Hematopoietic multipotent progenitor cell treated with erythropoietin and hydrocortisone succinate and interleukin-3 and kit ligand, for 4 days (in vitro differentiated cells): ENCODE measurements at places on chromosomes 4 and X.
A peak's percentile ranks its signal among the peaks of the same experiment; 100 is the strongest.

- DNase-seq = peak; percentile 53
Observed at GRCh38 chr4:44583393-44583792, 68.0 kb downstream of the YIPF7 start.

DNA sequence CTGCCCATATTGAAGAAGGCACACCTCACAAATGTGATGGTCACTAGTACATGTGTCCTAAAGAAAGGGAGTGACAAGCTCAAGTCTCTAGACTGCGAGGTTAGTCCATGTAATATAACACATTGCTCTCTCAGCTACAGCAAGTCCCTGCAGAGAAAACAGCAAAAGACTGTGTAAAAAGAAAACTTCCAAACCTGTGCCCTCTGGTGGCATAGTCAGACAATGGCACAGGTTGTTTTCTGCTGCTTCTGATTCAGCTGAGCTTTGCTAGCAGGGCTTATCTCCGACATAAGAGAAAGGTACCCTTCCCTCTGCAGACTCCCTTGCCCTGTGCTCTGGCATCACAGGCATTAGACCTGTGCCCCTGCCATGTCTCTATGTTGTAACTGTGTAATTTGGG lies 1.4 kb upstream of the SERPINA7 start:
- DNase-seq = peak; percentile 2

GRCh38 chrX:154409222-154409871 lies at the start of gene DNASE1L1:
Gene DNASE1L1 (minus strand): TSS chrX:154409254. CDS start chrX:154405568, 3,686 bp downstream.
- peak; percentile 91 for DNase-seq

DNA sequence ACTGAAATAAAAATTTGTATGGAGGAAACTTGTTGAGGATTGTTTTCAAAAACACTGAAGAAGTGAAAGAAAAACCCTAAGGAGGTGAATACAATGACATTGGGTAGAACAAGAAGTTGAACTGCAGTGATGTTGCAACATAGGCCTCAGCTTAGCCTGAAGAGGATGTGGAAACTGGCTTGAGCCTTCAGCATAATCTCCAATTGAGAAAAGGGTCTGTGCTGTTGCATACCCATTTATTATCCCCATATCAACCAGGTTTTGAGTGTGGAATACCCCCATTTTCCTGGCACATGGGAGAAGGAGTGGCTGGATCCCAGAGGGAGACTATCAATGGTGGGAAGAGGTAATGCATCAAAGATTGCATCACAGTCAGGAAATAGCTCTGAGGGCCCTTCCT lies 695.0 kb upstream of the HS3ST1 start:
- peak; percentile 51 for DNase-seq

DNA sequence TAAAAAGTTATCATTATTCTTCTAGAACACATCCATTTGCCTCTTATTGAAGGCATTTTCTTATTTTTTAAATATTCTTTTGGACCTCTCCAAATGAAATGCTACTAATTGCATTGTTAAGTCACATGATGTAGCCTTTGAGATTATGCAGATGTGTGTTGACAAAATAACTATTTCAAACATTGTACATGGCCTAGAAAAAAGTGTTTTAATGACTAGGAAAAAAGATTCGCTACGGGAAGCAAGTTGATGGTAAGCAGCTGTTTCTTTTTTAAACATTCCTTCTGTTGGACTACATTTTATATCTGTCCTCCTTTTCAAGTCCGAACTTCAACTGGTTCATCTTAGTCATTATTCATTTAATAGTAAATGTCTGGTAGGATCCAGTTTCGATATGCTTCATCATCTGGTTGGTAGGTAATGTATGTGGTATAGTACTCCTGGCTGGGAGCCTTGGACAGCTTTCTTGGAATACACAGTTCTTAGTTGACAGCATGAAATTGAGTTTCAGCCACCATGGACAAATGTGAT lies 34.3 kb upstream of the GUCY1A1 start:
- DNase-seq = no peak

DNA sequence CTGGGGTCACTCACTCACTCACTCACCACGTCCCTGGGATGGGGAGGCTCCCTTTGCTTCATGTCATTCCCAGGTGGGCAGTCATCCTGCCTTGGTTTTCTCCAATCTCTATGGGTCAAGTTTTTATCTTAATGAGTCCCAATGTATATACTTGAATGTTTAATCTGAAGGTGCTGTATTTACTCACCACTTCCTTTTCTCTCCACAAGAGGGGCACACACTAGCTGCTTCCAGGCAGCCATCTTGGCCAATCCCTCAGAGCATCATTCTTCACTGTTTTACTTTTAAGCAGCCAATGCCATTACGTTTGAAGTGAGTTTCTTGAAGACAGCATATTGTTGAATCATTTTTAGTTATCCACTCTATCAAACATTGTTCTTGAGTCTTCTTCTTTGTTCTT lies 153.4 kb upstream of the ARSJ start:
- peak; percentile 30 for DNase-seq

- no peak for DNase-seq
Observed at GRCh38 chr4:2887343-2887742, 43.7 kb downstream of the ADD1 start.

- no peak for DNase-seq
Observed at GRCh38 chr4:1014291-1015167, 3.1 kb downstream of the FGFRL1 start.

- no peak for DNase-seq
Observed at GRCh38 chrX:38117485-38117884, 103.2 kb downstream of the SRPX start.

DNA sequence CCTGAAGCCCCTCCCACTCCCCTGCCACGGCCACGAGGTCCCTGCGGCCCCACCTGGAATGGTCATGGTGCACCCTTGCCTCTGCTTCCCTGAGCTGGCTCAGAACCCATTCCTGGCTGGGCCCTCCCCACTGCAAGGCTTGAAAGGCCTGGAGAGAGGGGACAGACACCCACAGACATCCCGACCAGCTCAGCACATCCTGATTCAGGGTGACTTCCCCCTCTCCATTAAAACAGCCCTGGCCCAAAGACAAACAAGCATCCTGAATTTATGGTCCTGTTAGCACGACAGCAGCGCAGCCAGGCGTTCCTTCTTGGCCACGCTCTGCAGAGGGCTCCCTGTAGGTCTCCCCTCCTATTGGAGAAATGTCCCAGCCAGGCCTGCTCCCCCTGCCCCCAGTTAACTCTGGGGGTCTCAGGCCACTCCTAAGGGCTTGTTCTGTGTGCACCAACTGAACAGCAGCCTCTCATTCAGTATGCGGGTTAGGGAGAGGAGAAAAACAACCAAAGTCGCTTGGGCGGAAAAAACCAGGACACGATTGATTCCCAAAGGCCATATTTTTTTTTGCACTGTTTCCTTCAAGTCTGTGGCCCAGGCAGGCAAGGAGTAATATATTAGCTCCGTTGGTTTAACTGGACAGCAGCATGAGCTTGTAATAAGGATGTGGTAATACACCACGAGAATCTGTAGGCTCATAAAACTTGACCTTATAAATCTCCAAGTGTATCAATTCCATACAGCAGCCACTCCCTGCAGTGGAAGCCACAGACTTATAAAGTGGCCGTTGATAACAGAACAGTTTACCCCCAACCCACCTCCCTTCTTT lies 106.7 kb upstream of the MSX1 start:
- no peak for DNase-seq

DNA sequence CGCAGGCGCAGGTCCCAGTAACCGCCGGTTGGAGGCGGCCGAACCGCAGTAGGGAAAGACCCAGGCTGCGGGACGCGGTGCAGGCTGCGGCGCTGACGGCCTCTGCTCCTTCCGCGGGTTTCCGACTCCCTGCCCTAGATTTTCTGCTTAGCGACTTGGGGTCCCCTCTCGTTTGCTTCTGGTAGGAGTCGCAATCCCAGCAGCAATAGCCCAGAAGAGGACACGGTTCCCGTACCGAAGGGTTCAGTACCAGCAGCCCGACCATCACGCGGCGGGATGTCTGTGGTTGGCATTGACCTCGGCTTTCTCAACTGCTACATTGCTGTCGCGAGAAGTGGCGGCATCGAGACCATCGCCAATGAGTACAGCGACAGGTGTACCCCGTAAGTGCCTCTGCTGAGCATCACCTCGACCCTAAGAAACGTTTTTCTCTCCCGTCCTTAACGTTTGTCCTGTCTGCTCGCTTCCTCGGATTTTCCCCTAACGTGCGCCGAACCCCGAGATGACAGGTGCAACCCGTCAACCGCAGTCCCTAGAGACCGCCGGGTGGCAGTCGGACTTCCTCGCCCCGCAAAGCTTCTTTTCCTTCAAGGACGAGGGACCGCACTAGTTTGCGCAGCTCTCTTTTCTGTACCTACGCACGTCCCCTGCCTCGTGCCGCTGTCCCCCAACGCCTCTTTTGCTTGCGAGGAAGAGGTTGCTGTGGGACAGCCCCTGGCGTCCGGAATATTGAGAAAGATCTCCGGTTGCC lies at the start of gene HSPA4L:
HSPA4L (plus strand) TSS at position 48 of the 751 bp plus-strand sequence; CDS start at position 277, 229 bp downstream.
- peak; percentile 77 for DNase-seq

DNA sequence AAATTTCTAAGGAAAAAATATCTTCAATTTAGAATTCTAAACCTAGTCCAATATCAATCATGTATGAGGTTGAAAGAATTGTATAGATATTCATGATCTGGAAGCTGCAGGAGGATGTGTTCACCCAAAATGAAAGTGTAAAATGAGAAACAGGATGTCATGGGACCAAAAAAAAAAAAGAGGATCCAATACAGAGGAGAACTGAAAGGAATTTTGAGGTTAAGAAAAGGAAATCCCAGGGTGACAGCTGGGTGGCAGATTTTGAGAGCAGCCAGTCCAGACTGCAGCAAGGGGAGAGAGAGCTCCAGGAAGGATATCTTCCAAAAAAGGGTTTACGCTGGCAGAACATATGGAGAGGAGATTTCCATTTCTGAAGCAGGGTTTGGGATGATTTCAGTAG lies 38.9 kb downstream of the TLR10 start:
- DNase-seq = no peak

GRCh38 chr4:125316401-125316790 lies 1.6 kb downstream of the FAT4 start:
- DNase-seq = peak; percentile 15

- no peak for DNase-seq
Observed at GRCh38 chr4:154868414-154869194, 87.5 kb downstream of the RBM46 start.

- DNase-seq = no peak
Observed at GRCh38 chr4:42293967-42294813, 103.1 kb upstream of the SHISA3 start.

GRCh38 chrX:153379508-153379907 lies 21.6 kb downstream of the PNMA6E start:
- no peak for DNase-seq

- DNase-seq = no peak
Observed at GRCh38 chrX:110836001-110836400, 40.4 kb upstream of the CHRDL1 start.

DNA sequence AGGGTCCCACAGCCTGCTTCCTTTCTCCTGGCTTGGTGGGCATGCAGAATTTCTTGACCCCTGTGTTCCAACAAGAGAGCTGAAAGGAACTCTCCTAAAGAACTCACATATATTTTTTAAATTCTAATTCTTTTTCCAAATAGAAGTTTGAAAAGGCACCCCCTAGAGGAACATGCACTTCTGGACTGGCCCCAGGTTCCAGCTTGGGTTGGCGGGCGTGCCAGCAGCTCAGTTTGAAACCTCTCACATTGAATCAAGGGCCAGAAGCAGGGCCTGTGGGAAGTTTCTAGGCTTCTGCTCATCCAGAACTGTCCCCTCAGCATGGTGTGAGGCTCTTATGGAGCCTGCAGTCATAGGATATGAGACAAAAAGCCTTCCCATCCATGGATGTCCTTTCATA lies 132.6 kb downstream of the ATG4A start:
- no peak for DNase-seq

DNA sequence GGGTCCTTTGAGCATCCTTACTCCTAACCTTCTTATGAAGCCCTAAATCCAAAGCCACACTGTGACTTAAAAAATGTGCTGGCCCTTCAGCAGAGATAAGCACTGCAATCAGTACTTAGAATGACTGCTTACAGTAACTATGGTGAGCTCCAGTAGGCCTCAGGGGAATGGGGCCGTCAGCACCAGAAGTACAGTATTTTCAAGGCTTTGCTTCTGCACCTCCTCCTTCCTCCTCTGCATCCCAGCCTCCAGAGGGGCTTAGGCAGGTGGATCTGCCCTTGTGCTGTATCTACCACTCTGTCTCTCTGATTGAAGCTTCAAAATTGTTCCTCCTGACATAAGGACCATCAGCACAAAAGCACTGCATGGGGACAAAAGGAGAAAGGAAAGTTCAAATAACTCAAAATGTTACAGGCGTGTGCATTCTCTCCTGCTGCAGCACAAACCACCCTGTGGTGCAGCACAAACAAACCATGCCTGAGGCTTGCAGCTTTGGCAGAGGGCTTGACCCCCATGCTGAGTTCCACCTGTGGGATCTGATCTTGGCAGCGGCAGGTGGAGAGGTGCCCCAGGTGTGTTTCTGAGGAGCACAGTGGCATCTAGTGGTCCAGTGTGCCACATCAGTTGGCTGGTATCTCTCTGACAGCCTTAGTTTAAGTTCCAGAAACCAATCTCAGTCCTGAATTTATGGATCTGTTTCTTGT lies 164.7 kb downstream of the SOWAHB start:
- DNase-seq = peak; percentile 8

GRCh38 chr4:186845137-186845842 lies 121.6 kb upstream of the FAT1 start:
- DNase-seq = peak; percentile 65

DNA sequence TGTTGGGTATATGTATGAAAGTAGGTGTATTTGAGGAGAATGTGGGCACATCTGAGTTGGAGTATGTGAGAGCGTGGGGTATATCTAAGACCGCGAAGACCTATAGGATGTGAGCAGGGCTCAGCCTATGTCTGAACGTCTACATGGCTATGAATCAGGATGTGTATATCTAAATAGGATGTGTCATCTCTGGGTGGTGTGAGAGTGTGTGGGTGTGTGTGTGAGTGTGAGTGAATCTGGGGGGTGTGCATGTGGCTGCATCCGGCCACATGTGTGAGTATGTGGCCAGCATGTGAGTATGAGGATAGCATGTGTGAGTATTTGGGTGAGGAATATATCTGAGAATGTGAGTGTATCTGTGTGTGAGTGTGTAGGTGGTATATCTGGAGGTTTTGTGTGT lies 7.7 kb downstream of the GPR173 start:
- no peak for DNase-seq

- DNase-seq = no peak
Observed at GRCh38 chr4:184294606-184295133, 77.0 kb upstream of the ENPP6 start.

GRCh38 chr4:5478697-5479096 lies 229.7 kb downstream of the EVC2 start:
- DNase-seq = no peak
